IMR-90 (cell line): ENCODE measurements at places on chromosomes 5 and 9. TPM values are rescaled to one million over a fixed set of nuclear protein-coding genes. Genes with fewer than 3 reads are reported as not detected.

DNA sequence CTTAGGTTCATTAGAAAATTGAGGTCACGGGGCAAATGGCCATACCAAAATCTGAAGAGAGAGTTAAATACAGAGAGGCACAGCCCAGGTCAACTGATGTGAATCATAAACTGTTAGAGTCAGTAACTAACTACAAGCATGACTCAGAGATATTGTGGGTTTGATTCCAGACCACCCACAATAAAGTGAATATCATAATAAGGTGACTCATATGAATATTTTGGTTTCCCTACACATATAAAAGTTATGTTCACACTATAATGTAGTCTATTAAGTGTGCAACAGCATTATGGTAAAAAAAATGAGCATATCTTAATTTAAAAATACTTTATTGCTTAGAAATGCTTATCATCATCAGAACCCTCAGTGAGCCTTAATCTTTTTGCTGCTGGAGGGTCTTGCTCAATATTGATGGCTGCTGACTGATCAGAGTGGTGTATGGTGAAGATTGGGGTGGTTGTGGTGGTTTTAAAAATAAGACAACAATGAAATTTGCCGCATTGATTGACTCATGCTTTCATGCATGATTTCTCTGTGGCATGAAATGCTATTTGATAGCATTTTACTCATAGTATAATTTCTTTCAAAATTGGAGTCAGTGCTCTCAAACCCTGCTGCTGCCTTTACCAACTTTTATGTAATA is 53.1 kb upstream of the EDIL3 start:
- no peak overlapping the region for H3K4me3 ChIP-seq
- no peaks in the 10 kb centered on the region for H3K27me3 ChIP-seq
- H3K36me3 ChIP-seq: no peaks in the 10 kb centered on the region
- H3K27ac ChIP-seq: no peak overlapping the region
- peaks cover 4% of the 10 kb centered on the region; the same call in 1 of the 2 replicates for H3K4me1 ChIP-seq
- peak; percentile 91 for DNase-seq

The TNFSF15 gene
- 0.01 and 0.03 TPM in 2 replicates for polyA plus RNA-seq

GRCh38 chr5:149824120-149824519 is 94.0 kb downstream of the PPARGC1B start:
- DNase-seq: no peak
- H3K4me1 ChIP-seq: no peaks in the 10 kb centered on the region
- H3K27me3 ChIP-seq: peaks cover 2% of the 10 kb centered on the region
- H3K4me3 ChIP-seq: no peak overlapping the region
- no peaks in the 10 kb centered on the region for H3K36me3 ChIP-seq
- H3K27ac ChIP-seq: no peak overlapping the region

The IL11RA gene
- 15.9 and 19.2 TPM in 2 replicates for polyA plus RNA-seq

GRCh38 chr5:9558319-9558965 is 12.6 kb upstream of the SEMA5A start:
- no peak for DNase-seq
- H3K4me1 ChIP-seq: peaks cover 2% of the 10 kb centered on the region; the same call in 1 of the 2 replicates
- H3K27ac ChIP-seq: no peak overlapping the region
- H3K27me3 ChIP-seq: no peaks in the 10 kb centered on the region
- no peaks in the 10 kb centered on the region for H3K36me3 ChIP-seq

DNA sequence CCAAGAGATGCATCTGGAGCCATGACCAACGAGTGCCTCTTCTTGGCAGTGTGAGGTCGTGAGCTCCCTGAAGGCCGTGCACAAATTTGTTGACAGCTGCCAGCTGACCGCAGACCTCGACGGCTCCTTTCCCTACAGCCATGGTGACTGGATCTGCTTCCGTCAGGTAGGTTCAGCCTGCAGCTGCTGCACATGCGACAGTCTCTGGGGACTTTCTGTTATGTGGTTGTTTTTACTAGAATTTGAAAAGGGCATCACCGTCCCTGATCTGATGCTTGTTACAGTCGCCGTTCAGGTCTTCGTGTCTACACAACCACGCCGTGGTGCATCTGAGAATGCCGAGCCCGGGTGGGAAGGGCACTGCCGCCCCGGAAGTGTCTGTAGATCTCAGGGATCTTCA is 36.5 kb upstream of the LRRC14B start:
- no peak overlapping the region for H3K27ac ChIP-seq
- H3K27me3 ChIP-seq: no peaks in the 10 kb centered on the region
- H3K4me1 ChIP-seq: peaks cover 8% of the 10 kb centered on the region
- H3K4me3 ChIP-seq: no peak overlapping the region
- DNase-seq: no peak

The LAMC3 gene
- polyA plus RNA-seq: not detected in 2 replicates

- peaks cover 18% of the 10 kb centered on the region for H3K4me1 ChIP-seq
- no peak overlapping the region for H3K4me3 ChIP-seq
- no peaks in the 10 kb centered on the region for H3K36me3 ChIP-seq
- no peak overlapping the region for H3K27ac ChIP-seq
- DNase-seq: no peak
Measured at GRCh38 chr9:134233022-134233421, 68.7 kb upstream of the RNU6ATAC start.

GRCh38 chr9:89848060-89849040 is 243.5 kb downstream of the GADD45G start:
- H3K4me1 ChIP-seq: no peaks in the 10 kb centered on the region
- no peak overlapping the region for H3K4me3 ChIP-seq
- H3K36me3 ChIP-seq: no peaks in the 10 kb centered on the region
- no peak for DNase-seq
- H3K27ac ChIP-seq: no peak overlapping the region
- H3K27me3 ChIP-seq: no peaks in the 10 kb centered on the region
